Glutamatergic neuron (in vitro differentiated cells): ENCODE measurements at places on chromosomes 13 and 19.
A peak's percentile ranks its signal among the peaks of the same experiment; 100 is the strongest.

- no peak for DNase-seq
Measured at GRCh38 chr13:65907666-65908525, 1322.2 kb downstream of the PCDH9 start.

GRCh38 chr13:111893607-111894443, 173.1 kb upstream of the SOX1 start:
- DNase-seq: peak; percentile 48

- DNase-seq: no peak
Measured at GRCh38 chr13:33351319-33351718, 65.8 kb upstream of the STARD13 start.

DNA sequence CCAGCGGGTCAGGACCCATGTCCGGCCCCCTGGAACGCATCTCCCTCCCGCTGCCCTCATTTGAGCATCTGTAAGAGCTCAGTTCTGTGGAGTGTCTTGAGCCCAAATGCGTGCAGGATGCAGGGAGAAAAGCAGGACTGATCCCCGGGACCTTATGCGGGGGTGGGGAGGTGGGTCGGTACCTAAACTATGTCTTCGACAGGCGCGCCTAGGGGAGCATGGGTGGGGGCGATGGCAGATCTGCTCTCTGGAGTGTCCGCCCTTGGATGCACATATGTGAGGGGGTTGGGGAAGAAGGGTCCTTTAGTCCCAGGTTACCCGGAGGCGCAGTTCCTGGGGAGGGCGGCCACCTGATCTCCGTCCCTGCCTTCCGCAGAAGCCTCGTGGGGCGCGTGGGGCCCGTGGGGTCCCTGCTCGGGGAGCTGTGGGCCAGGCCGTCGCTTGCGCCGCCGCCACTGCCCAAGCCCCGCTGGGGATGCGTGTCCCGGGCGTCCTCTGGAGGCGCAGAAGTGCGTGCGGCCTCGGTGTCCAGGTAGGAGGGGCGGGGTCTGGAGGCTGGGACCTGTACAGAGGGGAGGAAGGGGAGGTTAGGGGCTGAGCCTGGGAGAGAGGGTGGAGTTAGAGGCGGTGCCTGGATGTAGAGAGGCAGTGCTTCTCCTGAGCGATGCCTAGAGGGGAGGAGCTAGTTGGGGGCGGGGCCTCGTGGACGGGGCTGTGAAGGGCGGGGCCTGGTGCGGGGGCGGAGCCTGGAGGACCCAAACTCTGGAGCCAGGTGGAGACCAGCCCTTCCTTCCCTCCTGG, 2.9 kb downstream of the CILP2 start:
- peak; percentile 81 for DNase-seq
